Camera-type eye (tissue), 1 donor: ENCODE measurements at places on chromosomes 13 and 19. TPM values are rescaled to one million over a fixed set of nuclear protein-coding genes. Genes with fewer than 3 reads are reported as not detected.

Gene CCDC8
- 43.4 TPM for total RNA-seq

Gene PLK5
- 0.16 TPM for total RNA-seq

Gene C13orf42
- total RNA-seq = not detected

Gene SEMA6B
- 13.1 TPM for total RNA-seq

Gene RUBCNL
- total RNA-seq = 7.3 TPM
